LHCN-M2 (cell line): ENCODE measurements at places on chromosomes 16 and 17. TPM values are rescaled to one million over a fixed set of nuclear protein-coding genes. Genes with fewer than 3 reads are reported as not detected.

DNA sequence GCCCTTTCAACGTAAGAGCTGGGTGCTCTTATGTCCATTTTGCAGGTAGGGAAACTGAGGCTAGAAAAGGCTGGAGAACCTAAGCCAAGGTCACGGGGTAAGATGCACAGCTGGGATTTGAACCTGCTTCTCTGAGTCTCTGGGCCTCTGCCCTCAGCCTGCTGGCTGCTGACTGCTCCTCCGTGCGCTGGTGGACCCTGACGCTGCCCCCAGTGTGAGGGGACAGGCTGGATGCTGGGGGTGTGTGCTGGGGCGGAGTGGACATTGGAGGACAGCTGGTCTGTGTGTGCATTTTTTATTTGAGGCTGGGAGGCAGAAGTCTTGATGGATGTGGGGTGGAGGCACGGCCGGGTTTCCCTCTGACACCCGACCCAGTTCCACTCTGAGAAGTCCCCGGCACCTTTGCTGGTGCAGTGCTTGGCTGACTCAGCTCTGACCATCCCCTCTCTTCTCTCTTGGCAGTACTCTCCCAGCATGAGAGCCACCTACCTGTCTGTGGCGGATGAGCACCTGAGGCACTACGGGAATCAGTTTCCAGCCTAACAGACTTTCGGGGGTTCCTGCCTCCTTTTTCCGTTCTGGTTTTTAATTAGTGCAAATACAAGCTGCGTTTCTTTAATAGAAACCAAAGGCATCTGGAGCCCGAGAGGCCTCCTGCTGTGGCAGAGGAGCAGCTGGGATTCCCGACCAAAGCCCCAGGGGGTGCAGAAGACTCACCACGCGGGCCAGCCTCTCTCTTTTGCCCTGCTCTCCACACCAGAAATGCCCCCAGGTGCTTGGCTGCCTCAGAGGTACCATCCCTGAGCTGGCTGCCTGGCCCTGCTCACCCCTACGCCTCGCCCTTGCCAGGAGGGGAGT is 14.1 kb upstream of the DNAI2 start:
- DNase-seq, result no peak

DNA sequence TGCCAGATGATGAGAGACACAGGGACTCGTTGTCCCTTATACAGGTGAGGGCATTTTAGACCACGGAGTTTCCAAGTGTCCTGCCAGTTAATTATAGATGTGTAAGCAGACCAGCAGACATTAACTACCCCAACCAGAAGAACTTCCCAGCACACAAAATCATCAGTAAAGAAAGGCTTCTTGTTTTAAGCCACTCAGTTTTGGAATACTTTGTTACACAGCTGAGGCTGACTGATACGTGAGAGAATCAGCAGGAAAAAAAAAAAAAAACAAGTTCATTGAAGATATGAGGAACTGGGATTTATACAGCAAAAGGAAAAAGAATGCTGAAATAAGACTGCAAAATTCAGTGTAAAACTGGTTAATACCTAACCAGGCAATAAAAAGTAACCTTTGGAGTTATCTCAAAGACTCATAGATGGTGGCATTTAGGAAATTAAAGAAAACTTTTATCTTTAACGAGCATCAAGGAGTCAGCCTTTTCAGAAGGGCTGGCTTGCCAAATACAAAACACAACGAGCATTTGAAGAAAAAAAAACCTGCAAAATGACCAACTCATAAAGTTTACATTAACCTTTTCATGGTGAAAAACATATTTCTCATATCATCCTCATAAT is 28.1 kb downstream of the TMEM238L start:
- no peak for DNase-seq

TBC1D3K gene
- not detected in 2 replicates for total RNA-seq

- DNase-seq, result no peak
Observed at GRCh38 chr16:47829850-47830600, 325.8 kb downstream of the ABCC12 start.

TBC1D3 gene
- total RNA-seq, result not detected in 2 replicates

SPNS3 gene
- not detected in 2 replicates for total RNA-seq

RHBDL1 gene
- total RNA-seq, result 0.58 and 0.80 TPM in 2 replicates

DNA sequence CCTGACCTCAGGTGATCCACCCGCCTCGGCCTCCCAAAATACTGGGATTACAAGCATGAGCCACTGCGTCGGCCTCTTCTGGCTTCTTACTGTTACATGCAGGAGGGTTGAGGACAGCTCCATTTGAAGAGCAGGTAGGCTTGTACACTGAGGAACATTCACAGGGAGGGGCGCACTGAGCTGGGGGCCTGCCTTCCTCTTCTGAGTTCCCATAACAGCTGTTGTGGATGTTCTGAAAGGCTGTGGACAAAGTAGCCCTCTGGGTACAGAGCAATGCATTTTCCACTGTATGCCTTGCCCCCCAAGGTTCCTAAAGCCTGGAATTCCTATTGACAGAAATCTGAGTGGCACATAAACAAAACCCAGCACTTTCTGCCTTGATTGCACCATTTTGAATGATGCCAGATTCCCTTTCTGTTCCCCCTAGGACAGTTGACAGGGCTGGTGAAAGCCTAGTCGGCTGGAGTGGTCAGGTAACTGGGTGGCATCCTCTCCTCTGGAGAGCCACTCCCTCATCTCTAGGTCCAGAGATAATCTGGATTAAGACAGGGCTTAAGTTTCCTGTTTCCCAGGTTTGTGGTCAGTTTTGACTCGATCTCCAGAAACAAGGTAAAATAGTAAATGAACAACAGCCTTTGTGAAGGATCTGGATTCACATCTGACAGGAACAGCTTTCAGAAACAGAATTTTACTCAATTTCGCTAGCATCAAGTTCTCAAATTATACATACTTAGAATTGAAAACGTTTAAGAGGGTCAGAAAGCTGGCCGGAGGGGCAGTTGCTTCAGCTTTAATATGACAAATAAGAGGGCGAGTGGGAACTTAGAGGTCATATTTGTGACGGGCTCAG is 1.3 kb upstream of the CDK5R1 start:
- no peak for DNase-seq

- no peak for DNase-seq
Observed at GRCh38 chr16:60905811-60906210, 1130.4 kb downstream of the CDH8 start.

BIRC5 gene
- 179 and 192 TPM in 2 replicates for total RNA-seq

DNA sequence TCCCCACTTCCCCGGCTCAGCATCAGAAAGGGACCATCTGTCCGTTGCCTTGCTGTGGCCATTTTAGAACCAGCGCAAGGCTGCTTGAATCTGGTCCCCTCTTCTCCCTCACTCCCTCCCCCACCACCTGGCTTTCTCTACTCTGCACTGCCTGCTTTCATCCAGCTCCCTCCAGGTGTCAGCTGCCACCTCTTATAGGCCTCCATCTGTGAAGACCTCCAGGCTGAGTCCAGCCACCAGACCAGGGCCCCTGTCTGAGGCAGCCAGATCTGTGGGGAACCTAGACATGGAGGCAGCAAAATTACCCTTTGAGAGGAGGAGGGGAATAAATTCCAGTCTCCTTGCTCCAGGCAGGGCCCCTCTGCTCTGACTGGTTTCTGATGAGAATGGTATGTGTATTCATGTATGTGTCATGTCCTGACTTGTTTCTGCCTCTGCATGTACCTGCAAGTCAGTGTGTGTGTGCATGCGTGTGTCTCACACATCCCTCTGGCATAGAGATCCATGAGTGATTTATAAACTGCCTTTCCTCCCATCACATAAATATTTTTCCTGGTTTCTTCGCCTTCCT is 21.1 kb downstream of the MINK1 start:
- DNase-seq, result no peak
